Astrocyte of the spinal cord (primary cell): ENCODE measurements at places on chromosomes 2 and 18.

DNA sequence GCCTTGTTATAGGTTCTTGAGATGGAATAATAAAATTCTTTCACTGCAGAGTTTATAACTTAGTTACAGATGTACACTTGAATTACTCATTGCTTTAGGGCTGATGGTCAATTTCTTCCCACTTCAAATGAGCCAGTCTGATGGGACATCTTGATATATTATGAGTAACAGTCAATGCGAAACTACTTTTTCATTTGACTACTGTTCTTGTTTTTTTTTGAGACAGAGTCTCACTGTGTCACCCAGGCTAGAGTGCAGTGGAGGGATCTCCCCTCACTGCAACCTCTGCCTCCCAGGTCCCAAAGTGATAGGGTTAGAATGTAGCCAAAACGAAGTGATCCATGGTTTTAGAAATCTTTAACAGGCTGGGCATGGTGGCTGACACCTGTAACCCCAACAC is 57.1 kb downstream of the ST3GAL5 start:
- DNase-seq = no peak

GRCh38 chr18:3055186-3055728 is 42.3 kb upstream of the LPIN2 start:
- no peak for DNase-seq

DNA sequence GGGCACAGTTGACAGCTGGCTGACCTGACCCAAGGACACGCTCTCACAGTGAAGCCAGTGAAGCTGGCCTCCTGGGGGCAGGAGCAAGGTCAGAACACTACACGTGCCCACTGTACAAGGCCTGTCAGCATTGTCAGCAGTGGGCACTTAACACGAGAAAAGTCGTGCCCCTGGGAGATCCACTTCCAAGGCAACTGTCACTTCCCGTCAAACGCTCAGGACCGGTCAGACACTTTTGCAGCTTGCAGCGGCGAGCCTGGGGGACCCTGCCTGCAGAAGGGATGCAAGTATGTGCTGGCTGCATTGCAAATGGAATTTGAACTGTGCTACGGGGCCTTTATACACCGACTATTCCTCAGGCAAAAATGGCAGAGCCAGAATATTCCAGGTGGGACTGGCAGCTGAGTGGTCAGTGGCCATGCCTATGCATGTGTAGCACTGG is 176.2 kb downstream of the BCL2 start:
- DNase-seq = no peak

- peak; percentile 74 for DNase-seq
Observed at GRCh38 chr2:210072922-210073509, 70.6 kb downstream of the RPE start.

- no peak for DNase-seq
Observed at GRCh38 chr2:53631313-53632125, 136.1 kb upstream of the CHAC2 start.

- DNase-seq = peak; percentile 72
Observed at GRCh38 chr2:47274054-47274782, 119.1 kb upstream of the STPG4 start.

DNA sequence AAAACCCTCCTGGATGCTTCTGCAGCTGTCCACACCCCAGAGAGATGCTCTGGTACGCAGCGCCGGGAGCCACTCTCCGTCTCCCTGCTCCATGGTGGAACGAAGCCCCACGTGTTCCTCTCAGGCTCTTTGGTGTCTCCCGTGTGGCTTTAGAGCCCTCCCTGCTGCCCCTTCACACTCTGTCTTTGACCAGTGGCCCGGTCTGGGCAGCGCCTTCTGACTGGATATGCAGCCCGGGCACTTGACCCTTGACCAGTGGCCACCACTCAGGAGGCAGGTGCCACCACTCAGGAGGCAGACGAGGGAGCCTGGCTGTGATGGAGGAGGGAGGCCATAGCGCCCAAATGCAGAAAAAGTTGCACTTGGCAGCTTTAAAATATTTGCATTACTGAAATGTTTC is 214.5 kb upstream of the SALL3 start:
- no peak for DNase-seq

DNA sequence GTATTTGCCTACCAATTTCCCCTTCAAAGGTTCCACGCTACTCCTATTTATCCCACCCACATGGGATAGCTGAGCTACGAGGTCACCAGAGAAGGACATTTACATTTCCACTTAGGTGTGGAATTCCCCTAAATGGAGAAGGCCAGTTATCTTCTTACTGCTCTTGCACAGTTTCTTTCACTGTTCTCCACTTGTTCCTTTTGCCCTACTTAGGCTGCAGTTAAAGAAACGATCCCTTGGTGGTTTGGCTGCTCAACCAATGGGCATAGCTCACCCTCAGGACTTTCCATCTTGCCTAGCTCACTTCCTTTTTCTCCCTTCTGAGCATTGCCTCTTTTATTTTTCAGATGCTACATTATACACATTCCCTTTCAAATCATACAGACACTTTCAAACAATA is 11.2 kb upstream of the NABP1 start:
- DNase-seq = no peak

- peak; percentile 9 for DNase-seq
Observed at GRCh38 chr2:98454500-98455235, 10.0 kb downstream of the INPP4A start.

- no peak for DNase-seq
Observed at GRCh38 chr18:26190506-26190905, 35.7 kb upstream of the TAF4B start.

GRCh38 chr2:104563398-104563996 is 290.4 kb upstream of the POU3F3 start:
- peak; percentile 7 for DNase-seq

- no peak for DNase-seq
Observed at GRCh38 chr2:16755442-16755841, 89.8 kb upstream of the CYRIA start.

- DNase-seq = no peak
Observed at GRCh38 chr18:3230401-3231334, 10.9 kb upstream of the MYOM1 start.

DNA sequence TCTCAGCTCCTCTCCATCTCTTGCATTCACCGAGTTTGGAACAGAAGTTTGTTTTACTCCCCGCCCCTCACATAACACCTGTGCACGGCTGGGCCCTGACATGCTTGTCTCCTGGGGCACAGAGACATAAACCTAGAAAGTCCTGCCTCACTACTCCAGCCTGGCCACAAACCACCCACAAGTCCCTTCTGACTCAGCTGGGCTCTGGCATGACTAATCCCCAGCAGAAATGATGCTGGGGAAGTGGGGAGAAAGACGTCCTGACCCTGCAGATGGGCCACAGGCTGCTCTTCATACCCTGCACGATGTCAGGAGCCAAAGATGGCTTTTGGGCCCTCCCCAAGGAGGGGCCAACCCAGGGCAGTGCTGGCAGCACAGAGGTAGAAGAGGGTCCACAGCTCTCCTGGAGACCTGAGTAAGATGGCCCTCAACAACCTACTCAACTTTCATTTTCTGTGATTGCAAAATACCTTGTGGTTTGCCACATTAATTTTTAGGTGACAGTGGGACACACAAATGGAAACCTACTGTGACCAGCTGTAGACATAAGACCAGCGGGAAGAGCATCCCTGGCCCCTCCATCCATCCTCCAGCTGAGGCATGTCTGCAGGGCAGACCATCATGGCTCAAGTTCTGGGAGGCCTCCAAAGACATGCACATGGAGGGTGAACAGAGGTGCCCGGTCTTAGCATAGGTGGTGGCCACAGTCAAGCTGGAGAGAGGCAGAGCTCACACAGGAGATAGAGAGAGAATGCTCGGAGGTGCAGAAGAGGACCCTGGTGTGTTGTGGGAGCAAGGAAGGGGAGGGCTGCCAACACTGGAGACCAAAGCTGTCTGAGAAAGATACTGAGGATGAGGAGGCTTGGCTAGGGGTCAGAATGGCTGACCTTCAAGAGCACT is 40.0 kb downstream of the DNMT3A start:
- peak; percentile 85 for DNase-seq

DNA sequence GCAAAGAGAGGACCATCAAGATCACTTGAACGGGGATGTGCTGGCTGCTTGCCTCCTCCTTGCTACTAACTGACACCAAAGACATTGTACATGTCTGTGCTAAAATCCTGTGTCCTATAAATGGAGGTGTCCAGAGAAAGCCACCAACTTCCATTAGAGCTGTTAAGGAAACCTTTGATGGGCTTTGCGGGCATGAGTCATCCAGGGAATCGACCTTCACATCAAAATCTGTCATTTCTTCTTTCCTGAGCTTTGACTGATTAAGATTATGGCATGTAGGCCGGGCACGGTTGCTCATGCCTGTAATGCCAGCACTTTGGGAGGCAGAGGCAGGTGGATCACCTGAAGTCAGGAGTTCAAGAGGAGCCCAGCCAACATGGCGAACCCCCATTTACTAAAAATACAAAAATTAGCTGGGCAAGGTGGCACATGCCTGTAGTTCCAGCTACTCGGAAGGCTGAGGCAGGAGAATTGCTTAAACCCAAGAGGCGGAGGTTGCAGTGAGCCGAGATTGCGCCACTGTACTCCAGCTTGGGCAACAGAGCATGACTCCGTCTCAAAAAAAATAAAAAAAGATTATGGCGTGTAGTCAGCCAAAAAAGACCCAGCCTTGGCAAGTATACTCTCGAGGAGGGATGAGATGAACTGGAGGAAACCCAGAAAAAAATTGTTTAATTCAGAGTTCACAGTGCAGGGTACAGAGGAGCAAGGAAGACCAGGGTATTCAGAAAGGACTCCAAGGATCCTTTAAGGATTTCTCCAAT is 115.8 kb downstream of the CABLES1 start:
- DNase-seq = no peak

DNA sequence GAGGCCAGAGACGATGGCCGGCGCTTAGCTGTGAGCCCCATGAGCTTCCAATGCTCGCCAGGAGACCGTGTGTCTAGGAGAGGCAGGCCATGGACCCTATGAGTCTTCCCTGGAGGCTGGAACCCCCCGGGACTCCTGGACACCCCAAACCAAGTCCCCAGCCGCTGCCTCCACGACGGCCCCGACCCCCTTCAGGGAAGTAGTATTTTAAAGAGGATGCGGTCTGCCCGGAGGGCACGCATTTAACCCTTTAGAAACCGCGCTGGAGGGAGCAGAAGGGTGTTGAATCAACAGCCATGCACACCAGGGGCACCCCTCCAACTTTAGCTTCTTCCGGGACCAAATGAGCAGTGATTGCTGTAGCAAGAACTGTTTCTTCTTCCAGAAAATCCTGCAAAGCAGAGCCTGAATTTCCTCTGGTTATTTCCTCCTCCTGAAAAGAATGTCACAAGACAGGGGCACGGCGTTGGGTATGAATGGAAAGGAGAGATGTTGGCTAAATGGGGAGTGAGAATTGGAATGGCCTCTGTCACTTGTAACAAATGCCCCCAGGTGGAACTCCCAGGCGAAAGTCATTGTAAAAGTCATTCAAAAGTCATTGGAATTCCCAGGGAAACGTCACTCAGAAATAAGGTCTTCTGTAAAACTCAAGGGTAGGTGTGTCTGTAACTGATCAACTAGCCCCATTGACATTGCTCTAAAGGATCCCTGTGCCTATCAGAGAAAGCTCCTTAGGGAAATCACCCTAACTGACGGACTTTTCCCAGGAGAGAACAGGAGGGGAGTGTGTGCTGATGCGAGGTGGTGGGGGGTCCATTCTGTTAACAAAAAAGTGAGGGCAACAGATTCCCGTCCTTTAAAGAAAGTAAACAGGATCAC is 5.8 kb upstream of the GBX2 start:
- DNase-seq = no peak

GRCh38 chr18:60925892-60926291 is 407.3 kb upstream of the CDH20 start:
- DNase-seq = no peak

GRCh38 chr2:238376884-238377391 is 49.8 kb upstream of the ASB1 start:
- DNase-seq = peak; percentile 58

DNA sequence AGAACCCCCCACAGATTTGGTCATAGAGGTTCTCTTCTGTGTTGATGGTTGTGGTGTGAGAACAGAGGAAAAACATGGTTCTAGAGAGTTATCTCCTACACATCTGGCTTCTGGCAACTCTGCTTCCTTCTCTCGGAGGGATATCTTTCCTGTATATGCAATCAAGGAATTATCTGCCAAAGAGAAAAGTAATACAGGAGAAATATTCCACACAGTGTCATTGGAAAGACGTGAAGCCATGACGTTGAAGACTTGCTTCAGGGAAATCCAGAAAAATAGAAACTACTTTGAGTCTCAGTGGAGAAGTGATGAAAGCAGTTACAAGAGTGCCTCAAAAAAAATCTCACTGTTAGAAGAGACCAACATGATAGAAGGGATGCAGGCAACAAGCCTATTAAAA is 78.5 kb downstream of the RAB31 start:
- no peak for DNase-seq

GRCh38 chr18:35950628-35950982 is 21.9 kb upstream of the RMP24 start:
- no peak for DNase-seq

GRCh38 chr2:74739733-74740241 is 85.7 kb downstream of the SEMA4F start:
- DNase-seq = no peak

DNA sequence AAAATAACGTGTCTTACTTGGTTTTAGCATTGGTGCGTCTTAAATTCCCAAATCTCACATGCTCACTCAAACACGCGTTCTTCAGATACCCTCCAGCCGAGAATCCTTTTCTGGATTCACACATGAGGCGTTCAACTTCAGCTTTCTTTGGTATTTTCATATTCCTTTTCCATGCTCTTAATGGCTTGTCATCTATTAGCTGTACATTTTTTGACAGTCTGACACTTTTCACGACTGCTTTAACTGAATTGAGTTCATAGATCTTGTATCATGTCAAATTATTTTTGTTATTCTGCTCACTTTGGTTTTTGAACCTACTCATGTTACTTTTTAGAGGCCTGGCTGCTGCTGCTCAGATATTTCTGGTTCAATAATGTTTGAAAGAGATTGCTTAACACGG is 59.0 kb downstream of the INPP5D start:
- no peak for DNase-seq

DNA sequence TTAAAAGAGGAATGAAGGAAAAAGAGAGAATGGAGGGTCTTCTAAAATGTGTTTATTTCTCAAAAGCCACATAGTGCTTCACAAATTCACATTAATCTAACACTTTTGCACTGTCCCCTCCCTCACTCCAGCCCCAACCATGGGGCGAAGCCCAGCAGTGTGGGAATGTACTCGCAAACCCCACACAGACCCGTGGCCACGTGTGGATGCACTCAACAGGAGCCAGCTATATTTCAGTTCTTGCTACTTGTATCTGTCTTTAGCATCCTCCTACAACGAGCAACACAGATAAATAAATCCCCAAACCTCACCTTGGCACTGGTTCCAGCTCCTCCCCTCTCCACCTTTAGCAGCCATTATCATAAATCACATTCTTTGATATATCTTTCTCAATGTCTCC is 91.9 kb upstream of the TMEM200C start:
- no peak for DNase-seq

- peak; percentile 87 for DNase-seq
Observed at GRCh38 chr2:51717312-51717711, 685.4 kb upstream of the NRXN1 start.

- DNase-seq = peak; percentile 22
Observed at GRCh38 chr2:119106301-119106897, 52.2 kb downstream of the C1QL2 start.

- DNase-seq = no peak
Observed at GRCh38 chr2:30232801-30233130, 1.4 kb downstream of the LBH start.
